ENCODE measurements at places on chromosomes 1 and 21.

GRCh38 chr21:43275421-43276211 lies 106.8 kb downstream of the CRYAA start:
- no peak for DNase-seq

GRCh38 chr1:31549809-31550620 lies 26.3 kb upstream of the TINAGL1 start:
- DNase-seq: no peak

GRCh38 chr1:8142955-8143629 lies 117.0 kb upstream of the ERRFI1 start:
- peak; percentile 78 for DNase-seq

DNA sequence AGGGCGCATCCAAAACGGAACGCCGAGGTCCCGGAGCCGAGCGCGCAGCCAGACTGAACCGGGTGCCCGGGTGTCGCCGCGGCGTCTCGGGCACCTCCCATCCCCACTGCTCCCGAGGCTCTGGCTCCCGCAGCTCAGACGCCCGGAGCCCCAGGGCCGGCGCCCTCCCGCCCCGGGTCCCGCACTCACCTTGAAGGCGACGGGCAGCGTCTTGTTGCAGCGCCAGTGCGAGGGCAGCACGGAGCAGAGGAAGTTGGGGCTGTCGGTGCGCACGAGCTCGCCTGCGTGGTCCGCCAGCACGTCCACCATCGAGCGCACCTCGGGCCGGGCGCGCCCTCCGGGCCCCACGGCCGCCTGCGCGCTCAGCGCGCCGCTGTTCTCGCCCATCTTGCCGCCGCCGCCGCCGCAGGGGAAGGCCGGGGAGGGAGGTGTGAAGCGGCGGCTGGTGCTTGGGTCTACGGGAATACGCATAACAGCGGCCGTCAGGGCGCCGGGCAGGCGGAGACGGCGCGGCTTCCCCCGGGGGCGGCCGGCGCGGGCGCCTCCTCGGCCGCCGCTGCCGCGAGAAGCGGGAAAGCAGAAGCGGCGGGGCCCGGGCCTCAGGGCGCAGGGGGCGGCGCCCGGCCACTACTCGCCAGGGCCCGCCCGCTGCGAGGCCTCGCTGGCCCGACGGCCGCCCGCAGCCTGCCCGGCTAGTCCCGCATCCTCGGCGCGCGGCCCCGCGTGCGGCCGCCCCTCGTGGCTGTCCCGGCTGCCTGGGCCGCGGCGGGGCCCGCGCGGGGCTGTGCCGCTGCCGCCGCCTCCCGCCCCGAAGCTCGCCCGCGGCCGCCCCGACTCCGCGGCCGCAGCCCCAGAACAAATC lies 447 bp downstream of the RUNX3 start:
- no peak for DNase-seq

GRCh38 chr1:47232187-47232874 lies at the start of gene TAL1:
Gene TAL1, minus strand, starts transcription at chr1:47232225. Its CDS starts 6,337 bp downstream, at chr1:47225888.
- DNase-seq: no peak

- DNase-seq: peak; percentile 40
Observed at GRCh38 chr1:47926461-47926999, 70.7 kb downstream of the TRABD2B start.

- DNase-seq: peak; percentile 95
Observed at GRCh38 chr1:150563340-150564038, 14.3 kb downstream of the ADAMTSL4 start.

GRCh38 chr1:7948960-7949359 lies 8.3 kb upstream of the TNFRSF9 start:
- peak; percentile 88 for DNase-seq

GRCh38 chr1:102498929-102499328 lies 502.2 kb upstream of the OLFM3 start:
- no peak for DNase-seq

GRCh38 chr1:3700631-3701030 lies 48.3 kb downstream of the TP73 start:
- no peak for DNase-seq

DNA sequence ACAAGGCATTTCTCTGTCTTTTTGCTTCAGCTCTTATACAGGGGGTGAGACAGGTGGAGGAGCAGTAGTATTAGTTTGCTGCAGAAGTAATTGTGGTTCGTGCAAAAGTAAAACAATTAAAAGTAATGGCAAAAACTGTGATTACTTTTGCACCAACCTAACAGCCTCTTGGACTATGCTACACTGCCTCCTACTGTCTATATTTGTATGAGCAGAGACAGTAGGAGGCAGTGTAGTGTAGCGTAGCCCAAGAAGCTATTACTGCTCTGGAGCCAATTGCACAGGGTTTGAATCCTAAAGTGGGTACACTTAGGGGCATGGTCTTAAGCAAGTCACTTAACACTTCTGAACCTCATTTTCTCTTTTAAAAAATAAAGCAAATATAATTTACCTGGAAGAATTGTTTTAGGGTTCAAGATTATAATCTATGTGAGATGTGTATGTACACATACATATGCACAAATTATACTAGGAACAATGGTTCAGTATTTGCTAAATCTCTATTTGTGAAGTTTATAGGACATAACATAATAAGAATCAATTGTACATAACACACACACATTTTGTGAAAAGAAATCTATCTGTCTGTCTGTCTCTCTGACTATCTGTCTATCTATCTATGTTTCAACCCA lies 103.8 kb downstream of the BRINP3 start:
- DNase-seq: peak; percentile 6

GRCh38 chr1:152252157-152252556 lies 28.2 kb upstream of the HRNR start:
- DNase-seq: peak; percentile 83

- peak; percentile 28 for DNase-seq
Observed at GRCh38 chr1:30908696-30909364, at the start of gene SDC3. Gene SDC3, minus strand, starts transcription at chr1:30908758. Its CDS starts 172 bp downstream, at chr1:30908586.

GRCh38 chr1:25684216-25684965 lies 67.8 kb downstream of the MAN1C1 start:
- DNase-seq: no peak

GRCh38 chr1:228691926-228692325 lies 43.4 kb upstream of the RHOU start:
- peak; percentile 3 for DNase-seq

DNA sequence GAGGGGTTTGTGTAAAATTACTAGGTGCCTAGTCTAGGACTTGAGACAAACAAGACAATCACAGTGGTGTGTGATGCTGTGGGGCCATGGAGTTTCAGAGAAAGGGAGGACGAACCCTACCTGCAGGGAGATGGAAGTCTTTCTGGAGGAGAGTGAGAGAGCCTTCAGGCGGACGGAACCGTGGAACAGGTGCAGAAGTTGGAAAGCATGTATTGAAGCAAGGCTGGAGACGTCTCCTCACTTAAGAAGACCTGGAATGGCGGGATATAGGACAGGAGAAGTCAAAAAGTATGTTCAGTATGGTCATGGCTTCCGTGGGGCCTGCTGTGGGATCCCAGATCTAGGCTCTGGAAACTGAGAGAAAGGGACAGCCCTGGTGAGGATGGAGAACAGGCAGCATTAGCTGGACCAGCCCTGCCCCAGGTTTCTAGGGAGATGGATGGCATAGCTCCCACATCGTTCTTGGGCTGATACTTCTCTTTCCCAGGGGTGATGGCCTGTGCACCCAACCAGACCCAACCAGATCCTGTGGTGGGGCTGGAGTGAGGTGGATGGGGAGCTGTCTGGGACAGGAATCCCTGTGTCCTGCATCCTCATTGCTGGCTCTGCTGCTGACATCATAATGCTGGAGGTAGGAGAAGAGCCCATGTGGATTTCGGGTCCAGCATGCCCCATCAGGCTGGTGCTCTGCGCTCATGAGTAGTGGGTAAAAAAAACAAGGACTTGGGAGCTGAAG lies 15.0 kb upstream of the LRP8 start:
- DNase-seq: no peak

- DNase-seq: no peak
Observed at GRCh38 chr1:216722821-216723220, 408 bp downstream of the ESRRG start.

DNA sequence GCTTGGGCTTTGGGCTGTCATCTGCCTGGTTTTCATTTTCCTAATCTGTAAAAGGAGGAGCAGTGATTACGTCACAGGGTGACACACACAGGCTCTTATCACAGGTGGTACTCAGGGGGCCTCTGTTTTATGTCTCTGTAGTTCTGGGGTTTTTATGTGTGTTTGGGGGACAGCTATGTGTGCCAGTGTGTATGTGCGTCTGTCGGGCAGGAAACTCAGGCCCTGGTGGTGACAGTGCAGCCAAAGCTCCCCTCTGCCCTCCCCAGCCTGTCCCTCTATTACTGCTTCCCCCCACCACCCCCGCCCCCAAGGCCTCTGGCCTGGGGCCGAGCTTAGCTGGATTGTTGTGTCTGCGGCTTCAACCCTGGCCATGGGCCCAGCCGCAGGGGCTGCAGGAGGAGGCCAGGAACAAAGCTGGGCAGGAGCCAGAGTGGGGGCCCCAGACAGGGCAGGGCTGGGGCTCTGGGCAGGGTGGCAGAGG lies 13.3 kb downstream of the MFAP2 start:
- no peak for DNase-seq

DNA sequence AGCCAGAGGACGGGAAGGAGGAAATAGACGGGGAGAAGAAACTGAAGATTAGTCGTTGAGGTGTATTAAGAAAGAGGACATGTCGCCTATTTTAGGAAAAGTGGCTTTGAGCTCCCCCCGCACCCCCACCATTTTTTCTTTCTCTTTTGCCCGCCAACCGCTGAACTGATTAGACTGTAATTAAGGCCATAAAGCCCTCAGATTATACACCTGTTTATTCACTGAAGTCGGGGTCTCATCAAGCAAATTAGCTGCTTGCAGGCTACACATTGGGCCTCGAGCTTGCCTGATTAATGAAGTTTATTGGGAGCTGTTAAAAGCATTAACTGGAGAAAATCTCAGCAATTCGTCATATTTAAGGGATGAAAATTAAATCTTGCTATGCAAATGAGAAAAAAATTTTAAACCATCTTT lies 119.4 kb upstream of the RRP15 start:
- DNase-seq: no peak

- peak; percentile 49 for DNase-seq
Observed at GRCh38 chr1:6523566-6523965, 30.7 kb downstream of the NOL9 start.

GRCh38 chr1:31479811-31480210 lies 66.8 kb downstream of the SERINC2 start:
- DNase-seq: peak; percentile 87

DNA sequence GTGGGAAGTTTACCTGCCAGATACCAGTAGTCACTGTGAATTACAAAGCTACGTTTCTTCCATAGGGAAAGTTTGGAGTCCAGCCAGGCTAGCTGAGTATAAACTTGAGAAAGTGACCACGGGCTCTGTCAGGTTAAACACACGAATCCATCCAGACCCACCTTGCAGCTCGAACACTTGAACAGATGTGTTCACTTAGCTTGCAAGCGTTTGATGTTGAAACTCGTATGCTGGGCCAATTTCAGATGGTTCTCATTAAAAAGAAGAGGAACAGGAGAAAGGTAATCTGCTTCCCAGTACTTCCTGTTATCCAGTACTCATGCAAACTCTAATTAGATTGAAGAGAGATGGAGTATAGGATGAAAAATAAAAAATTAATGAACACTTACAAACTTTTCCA lies 636.4 kb downstream of the SMYD3 start:
- DNase-seq: no peak

DNA sequence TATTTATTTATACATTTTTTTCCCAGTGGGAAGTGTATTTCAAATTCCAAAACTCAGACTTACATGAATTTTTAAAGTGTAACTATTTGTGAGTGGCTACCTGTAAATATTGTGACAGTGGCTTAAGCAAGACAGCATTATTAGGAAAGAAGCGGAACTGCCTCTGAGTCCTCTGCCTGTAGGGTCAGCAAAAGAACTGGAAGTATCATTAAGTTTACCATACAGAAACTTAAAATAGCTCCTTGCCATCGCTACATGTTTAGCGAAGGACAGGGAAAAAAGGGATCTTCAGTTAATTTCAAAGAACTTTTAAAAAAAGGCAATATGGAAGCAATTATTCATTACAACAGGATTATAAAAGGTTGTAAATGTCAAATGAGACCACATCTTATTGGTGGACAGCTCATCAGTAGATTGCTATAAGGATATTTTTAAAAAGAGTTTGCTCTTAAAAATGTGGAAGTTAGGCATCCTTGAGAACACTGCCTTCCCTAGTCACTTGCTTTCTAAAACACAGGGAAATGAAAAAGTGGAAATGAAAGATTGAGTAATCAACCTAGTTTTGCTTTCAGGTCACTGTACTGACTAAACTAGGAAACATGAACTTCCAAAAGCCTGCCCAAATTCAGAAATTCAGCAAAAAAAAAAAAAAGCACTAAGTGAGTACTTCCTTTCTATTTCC lies 39.2 kb downstream of the NSL1 start:
- DNase-seq: no peak

DNA sequence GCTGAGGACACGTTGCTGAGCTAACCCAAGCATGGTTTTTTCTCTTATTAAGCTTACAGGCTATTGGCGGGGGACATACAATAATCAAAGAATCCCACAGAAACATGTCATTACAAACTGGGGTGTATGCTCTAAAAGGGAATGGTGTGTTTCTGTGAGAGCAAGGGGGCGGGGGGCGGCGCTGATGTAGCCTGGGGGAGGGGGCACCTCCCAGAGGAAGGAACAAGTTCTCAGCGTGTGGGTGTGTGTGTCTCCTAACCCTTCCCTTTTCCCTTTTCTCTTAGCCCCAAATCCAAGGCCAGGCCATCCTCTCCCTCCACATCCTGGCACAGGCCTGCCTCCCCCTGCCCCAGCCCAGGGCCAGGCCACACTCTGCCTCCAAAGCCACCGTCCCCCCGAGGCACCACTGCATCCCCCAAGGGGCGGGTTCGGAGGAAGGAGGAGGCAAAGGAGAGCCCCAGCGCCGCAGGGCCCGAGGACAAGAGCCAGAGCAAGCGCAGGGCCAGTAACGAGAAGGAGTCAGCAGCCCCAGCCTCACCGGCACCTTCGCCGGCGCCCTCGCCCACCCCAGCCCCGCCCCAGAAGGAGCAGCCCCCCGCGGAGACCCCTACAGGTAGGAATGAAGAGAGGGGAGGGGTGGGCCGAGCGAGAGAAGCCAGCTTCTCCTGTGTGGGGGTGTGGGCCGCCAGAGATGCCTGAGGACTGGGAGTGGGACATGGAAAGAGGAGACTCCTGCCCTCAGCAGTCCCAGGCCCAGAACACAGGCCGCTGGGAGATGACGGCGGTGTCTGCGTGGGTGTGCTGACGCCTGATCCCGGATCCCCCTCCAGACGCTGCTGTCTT lies 21.9 kb downstream of the MAP7D1 start:
- no peak for DNase-seq

GRCh38 chr1:97603776-97604175 lies 317.1 kb downstream of the DPYD start:
- no peak for DNase-seq

DNA sequence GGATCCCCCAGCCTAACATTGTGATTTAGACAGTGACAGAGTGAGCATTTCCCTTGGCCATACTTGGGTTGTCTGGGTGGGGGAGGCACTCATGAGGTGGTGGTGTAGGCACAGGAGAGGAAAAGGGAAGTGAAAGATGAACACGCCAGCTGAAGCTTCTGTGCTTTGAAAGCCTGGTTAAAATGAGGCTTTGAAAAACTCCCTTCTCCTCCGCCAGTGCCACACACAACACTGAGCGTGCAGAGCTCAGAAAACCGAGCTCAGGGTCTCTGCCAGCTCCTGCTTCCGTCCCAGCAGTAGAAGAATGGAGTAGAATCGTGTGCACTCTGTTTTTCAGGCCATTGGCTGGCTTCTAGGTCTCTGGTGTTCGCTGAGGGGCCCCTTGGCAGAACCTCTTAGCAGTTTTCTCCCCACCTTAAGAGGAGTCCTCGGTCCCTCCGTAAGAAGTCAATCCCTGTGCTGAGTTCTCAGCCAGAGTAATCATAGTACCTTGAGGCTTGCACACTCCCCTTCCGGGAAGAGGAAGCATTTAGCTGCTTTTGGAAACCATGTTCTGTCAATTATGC lies 12.9 kb downstream of the PLEKHM2 start:
- no peak for DNase-seq

GRCh38 chr1:12173041-12173509 lies 6.3 kb downstream of the TNFRSF1B start:
- no peak for DNase-seq

Data from NCI-H226 (cell line).